ENCODE measurements at places on chromosomes 4 and X.
A peak's percentile ranks its signal among the peaks of the same experiment; 100 is the strongest.

DNA sequence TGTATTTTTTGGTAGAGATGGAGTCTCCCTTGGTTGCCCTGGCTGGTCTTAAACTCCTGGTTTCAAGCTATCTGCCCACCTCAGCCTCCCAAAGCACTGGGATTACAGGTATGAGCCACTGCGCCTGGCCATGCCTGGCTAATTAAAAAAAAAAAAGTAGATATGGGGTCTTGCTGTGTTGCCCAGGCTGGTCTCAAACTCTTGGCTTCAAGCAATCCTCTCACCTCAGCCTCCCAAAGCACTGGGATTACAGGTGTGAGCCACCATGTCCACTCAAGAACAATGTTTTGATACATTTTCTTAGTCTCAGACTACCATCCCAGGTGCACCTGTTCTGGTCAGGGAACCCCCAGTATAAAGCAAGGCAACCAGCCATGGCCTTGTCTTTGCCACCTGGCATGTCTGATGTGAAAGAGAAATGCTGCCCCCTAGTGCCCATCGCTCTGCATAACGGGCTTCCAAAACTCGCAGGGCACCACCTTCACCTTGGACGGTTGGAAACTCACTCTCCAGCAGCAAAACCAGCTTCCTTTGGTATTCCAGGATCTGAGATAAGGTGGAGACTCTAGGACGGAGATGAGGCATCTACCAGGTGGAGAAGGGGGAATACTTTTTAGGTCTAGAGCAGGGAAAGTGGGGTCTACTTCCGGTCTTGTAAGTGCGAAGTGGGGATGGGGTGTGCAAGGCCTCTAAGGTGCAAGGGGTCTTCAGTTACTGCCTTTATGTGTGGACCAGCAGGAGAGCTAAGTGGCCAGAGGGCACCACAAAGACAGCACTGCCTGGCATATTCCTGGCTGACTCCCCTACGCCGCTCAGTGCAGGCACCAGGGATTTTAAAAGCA, 47.7 kb upstream of the AFAP1 start:
- DNase-seq, result peak; percentile 80

- DNase-seq, result peak; percentile 48
These were observed 14.8 kb downstream of the ELOVL6 start for GRCh38 chr4:110183643-110184042.

- no peak for DNase-seq
These were observed 75.3 kb upstream of the GRIA3 start for GRCh38 chrX:123108513-123109427.

DNA sequence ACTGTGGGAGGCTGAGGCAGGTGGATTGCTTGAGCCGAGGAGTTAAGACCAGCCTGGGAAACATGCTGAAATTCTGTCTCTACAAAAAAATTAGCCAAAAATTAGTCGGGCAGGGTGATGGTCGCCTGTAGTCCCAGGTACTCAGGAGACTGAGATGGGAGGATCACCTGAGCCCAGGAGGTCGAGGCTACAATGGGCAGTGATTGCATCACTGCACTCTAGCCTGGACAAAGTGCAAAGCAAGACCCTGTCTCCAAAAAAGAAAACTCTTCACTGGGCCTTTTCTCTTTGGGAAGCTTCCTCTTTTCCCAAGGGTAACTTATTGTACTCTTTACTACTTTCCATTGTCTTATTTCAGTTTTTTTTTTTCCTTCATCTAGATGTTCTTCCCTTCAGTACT, 88.9 kb downstream of the UBE2K start:
- no peak for DNase-seq

- DNase-seq, result no peak
These were observed 387.6 kb downstream of the PDHA2 start for GRCh38 chr4:96227515-96227914.
